Upper lobe of right lung (tissue), 1 donor: ENCODE measurements at places on chromosomes 4 and X. TPM values are rescaled to one million over a fixed set of nuclear protein-coding genes. Genes with fewer than 3 reads are reported as not detected.

DNA sequence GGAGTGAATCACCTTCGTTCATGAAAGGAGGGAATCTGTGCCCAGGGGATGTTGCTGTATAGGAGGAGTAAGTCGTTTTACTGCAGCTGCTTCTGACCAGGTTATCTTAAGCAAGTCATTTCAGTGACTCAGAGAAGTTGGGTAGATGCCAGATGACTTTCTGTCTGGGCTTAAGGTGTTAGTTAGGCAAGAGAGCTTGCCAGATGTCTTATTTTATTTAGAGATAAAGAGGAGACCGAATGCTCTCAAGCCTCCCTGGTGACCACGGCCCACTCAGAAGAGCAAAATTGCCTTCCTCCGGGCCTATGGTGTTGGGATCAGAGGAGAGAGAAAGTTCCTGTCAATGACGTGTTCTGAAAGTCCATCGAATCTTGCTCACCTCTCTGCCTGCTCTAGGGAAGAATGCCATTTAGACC is 16.3 kb upstream of the ZNF827 start:
- DNase-seq = no peak
- H3K36me3 ChIP-seq = no peaks in the 10 kb centered on the region
- no peaks in the 10 kb centered on the region for H3K27me3 ChIP-seq
- no peak overlapping the region for H3K4me3 ChIP-seq
- H3K4me1 ChIP-seq = no peaks in the 10 kb centered on the region

The PHOX2B gene
- total RNA-seq = not detected

DNA sequence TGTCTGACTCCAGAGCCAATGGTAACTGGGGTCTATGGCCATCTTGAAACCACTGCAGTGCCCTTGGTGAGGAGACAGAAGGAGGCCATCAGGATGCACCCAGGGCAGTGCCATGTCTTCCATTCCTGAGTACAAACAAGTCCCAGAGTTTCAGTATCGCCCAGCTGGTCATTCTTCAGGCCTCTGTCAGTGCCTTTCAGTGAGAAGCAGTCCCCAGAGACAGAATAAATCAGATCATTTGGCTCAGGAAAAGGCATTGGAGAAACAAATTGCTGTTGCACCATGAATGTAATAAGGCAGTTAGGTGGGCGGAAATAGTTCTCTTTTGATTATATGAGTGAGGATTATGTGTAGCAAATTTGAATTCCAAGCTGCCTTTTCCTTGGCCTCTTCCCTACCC is 21.3 kb downstream of the ADGRG4 start:
- no peak overlapping the region for H3K4me3 ChIP-seq
- H3K36me3 ChIP-seq = no peaks in the 10 kb centered on the region
- no peaks in the 10 kb centered on the region for H3K4me1 ChIP-seq
- H3K27ac ChIP-seq = no peak overlapping the region
- H3K27me3 ChIP-seq = no peaks in the 10 kb centered on the region

DNA sequence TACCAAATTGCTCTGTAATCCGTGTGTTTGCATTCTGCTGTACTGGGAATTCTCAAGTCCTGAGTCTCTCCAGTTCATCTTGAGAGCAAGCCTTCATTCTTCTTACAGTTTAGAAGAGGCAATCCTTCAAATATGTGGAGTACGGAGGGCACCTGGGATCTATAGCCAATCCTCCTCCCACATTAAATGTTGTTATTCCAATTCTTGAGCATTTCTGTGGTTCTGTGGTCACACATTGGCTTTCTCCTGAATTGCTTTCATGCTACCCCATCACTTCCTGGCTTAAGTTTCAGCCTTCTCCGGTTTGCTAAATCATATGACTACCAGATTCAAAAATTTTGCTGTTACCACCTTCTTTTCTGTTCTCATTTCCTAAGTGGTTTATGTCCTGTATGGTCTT is 611.1 kb downstream of the PCDH19 start:
- no peak for DNase-seq
- H3K4me1 ChIP-seq = no peaks in the 10 kb centered on the region
- no peaks in the 10 kb centered on the region for H3K36me3 ChIP-seq

The GAGE12H gene
- total RNA-seq = not detected

DNA sequence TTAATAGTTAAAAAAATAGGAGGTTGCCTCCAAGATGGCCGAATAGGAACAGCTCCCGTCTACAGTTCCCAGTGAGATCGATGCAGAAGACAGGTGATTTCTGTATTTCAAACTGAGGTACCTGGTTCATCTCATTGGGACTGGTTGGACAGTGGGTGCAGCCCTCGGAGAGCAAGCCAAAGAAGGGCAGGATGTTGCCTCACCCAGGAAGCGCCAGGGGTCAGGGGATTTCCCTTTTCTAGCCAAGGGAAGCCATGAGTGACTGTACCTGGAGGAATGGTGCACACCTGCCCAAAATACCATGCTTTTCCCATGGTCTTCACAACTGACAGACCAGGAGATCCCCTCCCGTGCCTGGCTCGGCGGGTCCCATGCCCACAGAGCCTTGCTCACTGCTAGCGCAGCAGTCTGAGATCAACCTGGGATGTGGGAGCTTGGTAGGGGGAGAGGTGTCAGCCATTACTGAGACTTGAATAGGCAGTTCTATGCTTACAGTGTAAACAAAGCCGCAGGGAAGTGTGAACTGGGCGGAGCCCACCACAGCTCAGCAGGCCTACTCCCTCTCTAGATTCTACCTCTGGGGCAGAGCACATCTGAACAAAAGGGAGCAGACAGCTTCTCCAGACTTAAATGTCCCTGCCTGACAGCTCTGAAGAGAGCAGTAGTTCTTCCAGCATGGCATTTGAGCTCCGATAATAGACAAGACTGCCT is 47.5 kb downstream of the PPA2 start:
- H3K36me3 ChIP-seq = peaks cover 59% of the 10 kb centered on the region
- no peaks in the 10 kb centered on the region for H3K27me3 ChIP-seq
- no peak for DNase-seq
- H3K4me3 ChIP-seq = no peak overlapping the region

GRCh38 chr4:165293061-165293460 is 34.4 kb upstream of the MSMO1 start:
- no peak overlapping the region for H3K4me3 ChIP-seq
- peaks cover 9% of the 10 kb centered on the region for H3K36me3 ChIP-seq
- no peaks in the 10 kb centered on the region for H3K27me3 ChIP-seq

The NKX1-1 gene
- not detected for total RNA-seq

The CT83 gene
- total RNA-seq = not detected

DNA sequence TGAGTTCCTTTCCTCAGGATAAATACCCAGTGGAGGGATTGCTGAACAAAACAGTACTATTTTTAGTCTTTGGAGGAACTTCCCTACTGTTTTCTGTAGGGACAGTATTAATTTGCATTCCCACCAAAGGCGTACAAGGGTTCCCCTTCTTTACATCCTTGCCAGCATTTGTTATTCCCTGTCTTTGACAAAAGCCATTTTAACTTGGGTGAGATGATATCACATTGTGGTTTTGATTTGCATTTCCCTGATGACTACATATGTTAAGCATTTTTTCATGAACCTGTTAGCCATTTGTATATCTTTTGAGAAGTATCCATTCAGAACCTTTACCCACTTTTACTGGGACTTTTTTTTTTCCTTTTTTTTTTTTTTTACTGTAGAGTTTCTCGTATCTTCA is 126.2 kb upstream of the ANXA10 start:
- H3K27me3 ChIP-seq = no peaks in the 10 kb centered on the region
- no peak overlapping the region for H3K27ac ChIP-seq
- H3K4me1 ChIP-seq = no peaks in the 10 kb centered on the region
- H3K4me3 ChIP-seq = no peak overlapping the region
- H3K36me3 ChIP-seq = no peaks in the 10 kb centered on the region

- H3K27ac ChIP-seq = no peak overlapping the region
- H3K4me3 ChIP-seq = no peak overlapping the region
- no peak for DNase-seq
- no peaks in the 10 kb centered on the region for H3K27me3 ChIP-seq
These were observed 35.1 kb upstream of the AP1AR start for GRCh38 chr4:112196461-112196860.

The OTC gene
- 1.7 TPM for total RNA-seq

DNA sequence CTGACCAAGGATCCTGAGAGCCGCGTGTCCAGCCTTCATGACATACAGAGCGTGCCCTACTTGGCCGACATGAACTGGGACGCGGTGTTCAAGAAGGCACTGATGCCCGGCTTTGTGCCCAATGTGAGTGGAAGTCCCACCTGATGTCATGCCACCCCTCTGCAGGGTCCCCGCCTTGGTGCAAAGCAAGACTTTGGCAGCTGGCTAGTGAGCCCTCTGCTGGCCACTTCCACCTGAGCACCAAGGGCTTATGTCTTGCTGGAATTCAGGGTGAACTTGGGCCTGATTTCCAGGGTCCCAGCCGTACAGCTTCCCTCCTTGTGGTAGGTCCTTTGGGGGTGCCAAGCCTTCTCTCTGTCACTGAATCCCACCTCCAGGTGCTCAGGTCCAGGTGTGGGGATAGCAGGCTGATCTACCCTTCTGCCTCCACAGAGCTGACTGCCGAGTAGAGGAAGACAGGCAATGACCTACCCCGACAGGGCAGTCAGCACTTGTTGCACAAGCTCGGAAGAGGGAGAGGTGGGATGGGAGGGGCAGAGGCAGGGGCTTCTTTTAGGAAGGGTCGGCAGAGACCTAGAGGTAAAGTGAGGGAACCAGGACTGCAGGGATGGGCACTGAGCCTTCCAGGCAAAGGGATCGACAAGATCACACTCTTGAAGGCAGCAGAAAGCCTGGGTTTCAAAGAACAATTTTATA is 248.1 kb downstream of the EVC2 start:
- H3K27ac ChIP-seq = no peak overlapping the region
- H3K36me3 ChIP-seq = no peaks in the 10 kb centered on the region
- DNase-seq = peak; percentile 61

DNA sequence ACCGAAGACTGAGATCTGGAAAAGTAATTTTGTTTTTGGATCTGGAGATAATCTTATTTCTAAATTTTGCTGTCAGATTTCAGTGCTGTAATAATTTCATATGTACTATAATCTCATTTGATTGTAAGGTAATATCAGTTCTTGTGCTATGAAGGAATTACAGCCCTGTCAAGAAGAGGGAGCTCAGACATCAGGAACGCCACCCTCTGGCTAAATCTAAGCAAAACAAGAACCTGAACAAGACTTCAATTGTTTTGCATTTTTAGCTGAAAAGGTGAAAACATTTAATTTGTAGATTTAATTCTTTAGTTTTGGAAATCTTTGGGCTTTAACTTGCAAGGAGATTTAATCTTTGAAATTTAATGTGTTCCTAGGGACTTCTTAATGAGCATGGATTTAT is 525.4 kb upstream of the HS3ST1 start:
- DNase-seq = no peak
- no peak overlapping the region for H3K4me3 ChIP-seq
- H3K4me1 ChIP-seq = no peaks in the 10 kb centered on the region
- H3K27me3 ChIP-seq = no peaks in the 10 kb centered on the region
- no peak overlapping the region for H3K27ac ChIP-seq
- H3K36me3 ChIP-seq = no peaks in the 10 kb centered on the region

GRCh38 chr4:185640811-185641675 is 105.7 kb upstream of the PDLIM3 start:
- H3K4me1 ChIP-seq = no peaks in the 10 kb centered on the region
- H3K36me3 ChIP-seq = no peaks in the 10 kb centered on the region
- H3K27me3 ChIP-seq = no peaks in the 10 kb centered on the region
- H3K4me3 ChIP-seq = no peak overlapping the region
- no peak for DNase-seq

The TEC gene
- 7.7 TPM for total RNA-seq

DNA sequence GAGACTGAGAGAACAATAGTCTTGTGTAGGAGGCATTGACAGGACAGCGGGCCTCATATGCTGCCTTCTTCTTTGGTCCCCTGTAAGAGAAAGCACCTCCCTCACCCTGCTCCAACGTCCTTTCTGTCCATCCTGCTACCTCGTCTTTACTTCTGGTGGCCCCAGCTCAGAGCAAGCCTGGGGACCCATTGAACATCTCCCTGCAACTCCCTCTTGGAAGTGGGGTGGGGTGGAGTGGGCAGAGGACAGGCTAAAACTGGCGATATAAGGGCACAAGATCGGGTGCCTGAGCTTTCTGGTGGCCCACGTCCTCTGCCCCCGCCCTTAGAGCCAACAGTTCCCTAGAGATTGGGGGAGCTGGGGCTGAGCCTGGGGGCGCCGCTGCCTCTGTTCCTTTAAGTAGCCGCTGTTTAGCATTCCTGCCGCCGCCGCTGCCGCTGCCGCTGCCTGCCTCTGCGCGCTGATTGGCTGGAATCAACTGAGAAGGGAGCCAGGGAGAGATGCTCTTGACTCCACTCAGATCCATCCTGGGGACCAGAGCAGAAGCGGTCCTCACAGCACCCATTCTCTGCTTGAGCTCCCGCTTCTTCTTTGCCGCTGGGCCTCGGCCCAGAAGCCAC is at the start of gene DLG3:
DLG3 (plus strand) TSS at position 510 of the 620 bp plus-strand sequence. CDS start 367 bp downstream, outside the sequence.
- H3K36me3 ChIP-seq = no peaks in the 10 kb centered on the region
- peak within 1 kb of the TSS; percentile 10 for H3K4me3 ChIP-seq
- no peaks in the 10 kb centered on the region for H3K4me1 ChIP-seq
- peaks cover 5% of the 10 kb centered on the region for H3K27me3 ChIP-seq
- no peak within 1 kb of the TSS for H3K27ac ChIP-seq

The UGT2B15 gene
- total RNA-seq = not detected

- no peaks in the 10 kb centered on the region for H3K27me3 ChIP-seq
- no peaks in the 10 kb centered on the region for H3K4me1 ChIP-seq
- no peak for DNase-seq
- no peaks in the 10 kb centered on the region for H3K36me3 ChIP-seq
These were observed 475.5 kb downstream of the CCSER1 start for GRCh38 chr4:90602726-90603125.

DNA sequence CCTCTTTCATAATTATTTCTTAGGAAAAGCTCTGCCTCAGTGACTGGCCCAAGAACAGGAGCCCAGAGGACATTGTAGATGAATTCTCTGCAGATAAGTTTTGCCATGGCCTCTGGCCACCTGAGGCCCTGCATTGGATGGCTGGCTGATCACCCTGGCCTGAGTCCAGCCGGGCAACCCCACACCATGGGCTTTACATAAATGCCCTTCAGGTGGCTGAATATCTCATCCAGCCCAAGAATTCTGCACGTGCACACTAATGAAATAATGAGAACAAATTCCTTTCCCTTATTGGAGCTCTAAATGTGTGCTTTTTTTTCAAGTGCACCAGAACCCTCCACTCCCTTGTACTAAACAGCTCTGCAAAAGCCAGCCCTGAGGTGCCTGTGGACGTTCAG is 65.7 kb downstream of the IRF2 start:
- H3K4me1 ChIP-seq = peaks cover 32% of the 10 kb centered on the region
- no peak overlapping the region for H3K27ac ChIP-seq
- peaks cover 63% of the 10 kb centered on the region for H3K36me3 ChIP-seq
- H3K4me3 ChIP-seq = no peak overlapping the region
- no peak for DNase-seq
- H3K27me3 ChIP-seq = no peaks in the 10 kb centered on the region

GRCh38 chr4:181608181-181608580 is 635.0 kb upstream of the TENM3 start:
- DNase-seq = no peak
- no peak overlapping the region for H3K4me3 ChIP-seq
- no peaks in the 10 kb centered on the region for H3K27me3 ChIP-seq

GRCh38 chr4:60033826-60034225 is 1166.3 kb upstream of the ADGRL3 start:
- H3K36me3 ChIP-seq = no peaks in the 10 kb centered on the region
- no peak overlapping the region for H3K4me3 ChIP-seq
- no peaks in the 10 kb centered on the region for H3K27me3 ChIP-seq
- DNase-seq = peak; percentile 29
- H3K4me1 ChIP-seq = no peaks in the 10 kb centered on the region
- no peak overlapping the region for H3K27ac ChIP-seq
